ENCODE measurements at places on chromosomes 5 and 9. TPM values are rescaled to one million over a fixed set of nuclear protein-coding genes. Genes with fewer than 3 reads are reported as not detected.

The OMD gene
- 0.11 TPM for total RNA-seq

The SPIN1 gene
- total RNA-seq: 37.4 TPM

GRCh38 chr9:128293091-128293490 lies 17.0 kb downstream of the SWI5 start:
- DNase-seq: no peak

- no peak for DNase-seq
Observed at GRCh38 chr9:21810388-21810787, 8.0 kb downstream of the MTAP start.
